Natural killer cell treated with Interleukin-12 subunit alpha and Interleukin-12 subunit beta and Interleukin-15 and Interleukin-18, amount 100 ng/mL, for 72 hours (primary cell): ENCODE measurements at places on chromosomes 16 and 17.

GRCh38 chr17:73013301-73013700 is 79.2 kb downstream of the SLC39A11 start:
- DNase-seq = no peak

DNA sequence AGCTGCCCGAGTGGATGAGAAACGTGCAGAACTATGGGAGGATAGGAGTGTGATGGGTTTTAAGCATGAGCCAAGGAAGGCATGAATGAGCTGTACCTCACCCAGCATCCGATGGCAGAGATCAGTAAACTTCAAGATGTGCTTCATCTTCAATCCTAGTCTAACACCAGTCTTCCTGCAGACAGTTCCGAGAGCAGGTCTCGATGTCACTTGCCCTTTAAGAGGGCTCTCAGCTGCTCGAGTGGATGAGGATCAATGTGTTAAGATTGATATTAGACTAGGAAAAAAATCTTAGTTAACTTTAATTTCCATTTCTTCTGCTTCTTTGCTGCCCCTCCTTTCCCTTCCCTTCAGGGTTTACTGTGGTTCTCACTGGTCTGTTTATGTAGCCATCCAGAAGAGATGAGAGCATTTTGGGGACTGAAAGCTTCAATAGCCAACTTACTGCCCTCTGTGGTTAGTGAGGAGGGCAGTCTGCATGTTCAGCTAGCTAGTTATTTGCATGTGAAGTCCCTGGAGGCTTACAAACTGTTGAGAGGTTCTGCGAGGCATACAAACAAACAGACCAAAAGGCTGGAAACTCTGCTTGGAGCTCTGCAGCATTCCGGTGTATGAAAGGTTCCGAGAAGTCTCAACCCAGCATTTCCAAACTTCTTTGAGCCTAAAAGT is 15.3 kb downstream of the KLHL36 start:
- no peak for DNase-seq

GRCh38 chr16:24999856-25000461 is 15.2 kb downstream of the ARHGAP17 start:
- no peak for DNase-seq

- no peak for DNase-seq
Observed at GRCh38 chr16:31214708-31215286, 878 bp downstream of the TRIM72 start.

DNA sequence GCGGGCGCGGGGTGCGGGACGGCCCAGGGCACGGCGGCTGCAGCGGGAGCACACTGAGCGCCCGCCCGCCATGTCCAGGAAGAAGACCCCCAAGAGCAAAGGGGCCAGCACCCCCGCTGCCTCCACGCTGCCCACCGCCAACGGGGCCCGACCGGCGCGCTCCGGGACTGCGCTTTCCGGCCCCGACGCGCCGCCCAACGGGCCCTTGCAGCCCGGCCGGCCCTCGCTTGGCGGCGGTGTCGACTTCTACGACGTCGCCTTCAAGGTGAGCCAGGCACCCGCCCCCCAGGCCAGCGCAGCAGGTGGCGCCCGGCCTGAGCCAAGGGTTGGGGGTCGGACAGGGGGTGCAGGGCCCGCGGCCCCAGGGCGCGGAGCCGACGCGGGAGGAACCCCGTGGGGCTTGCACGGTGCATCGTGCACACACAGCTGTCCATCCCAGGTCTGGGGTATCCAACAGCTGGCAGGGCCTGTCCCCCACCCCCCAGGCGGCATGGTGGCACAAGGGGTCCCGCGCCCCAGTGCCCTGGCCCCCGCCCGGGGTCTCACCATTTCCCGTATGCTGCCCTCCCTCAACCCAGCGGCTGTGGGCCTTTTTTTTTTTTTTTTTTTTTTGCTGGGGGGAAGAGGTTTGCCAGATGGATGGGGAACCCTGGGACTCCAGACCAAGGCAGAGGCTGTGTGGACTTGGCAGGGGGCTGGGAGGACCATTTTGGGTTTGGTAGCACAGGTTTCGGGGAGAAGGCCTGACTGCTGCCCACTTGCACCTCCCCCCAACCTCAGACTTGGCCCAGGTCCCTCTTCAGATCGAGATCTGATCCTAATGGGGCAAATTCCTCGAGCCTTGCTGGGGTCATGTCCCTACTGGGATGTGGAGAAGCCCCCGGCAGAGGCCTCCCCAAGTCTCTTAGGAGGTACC is 547 bp downstream of the RAB26 start:
- DNase-seq = peak; percentile 58

DNA sequence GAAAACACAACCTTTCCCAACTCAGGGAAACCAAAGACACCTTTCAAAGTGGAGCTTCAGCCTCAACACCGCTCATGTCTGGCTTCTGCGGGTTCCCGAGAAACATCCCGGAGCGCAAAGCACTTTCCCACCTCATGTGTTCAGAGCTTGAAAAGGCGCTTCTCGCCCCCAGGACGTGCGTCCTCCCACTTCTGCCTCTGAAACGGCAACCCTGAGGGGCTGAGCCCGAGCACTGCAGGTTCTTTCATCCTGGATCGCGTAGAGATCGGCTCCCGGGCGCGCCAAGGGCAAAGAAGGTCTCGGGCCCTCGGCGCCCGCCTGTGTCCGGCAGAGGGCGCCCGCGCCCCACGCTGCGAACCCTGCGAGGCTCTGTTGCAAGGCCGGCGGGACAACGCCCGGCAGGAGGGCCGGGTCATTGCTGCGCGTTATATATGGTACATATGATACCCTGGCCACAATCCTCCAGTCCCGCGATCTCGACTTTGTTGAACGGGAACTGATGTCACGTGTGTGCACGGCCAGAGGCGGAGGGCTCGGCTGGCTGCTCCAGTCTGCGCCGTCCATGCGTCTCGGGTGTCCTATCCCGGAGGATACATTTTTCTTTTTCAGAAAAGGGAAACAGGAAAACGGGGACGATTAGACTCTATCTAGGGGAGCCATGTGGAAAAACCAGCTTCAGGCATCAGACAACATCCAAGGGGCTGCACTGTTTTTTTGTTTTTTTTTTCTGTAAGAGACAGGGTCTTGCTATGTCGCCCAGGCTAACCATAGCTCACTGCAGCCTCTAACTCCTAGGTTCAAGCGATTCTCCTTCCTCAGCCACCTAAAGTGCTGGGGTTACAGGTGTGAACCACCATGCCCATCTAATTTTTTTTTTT is 19.1 kb downstream of the COQ7 start:
- peak; percentile 84 for DNase-seq

- DNase-seq = no peak
Observed at GRCh38 chr17:6052926-6053325, 17.3 kb upstream of the WSCD1 start.

DNA sequence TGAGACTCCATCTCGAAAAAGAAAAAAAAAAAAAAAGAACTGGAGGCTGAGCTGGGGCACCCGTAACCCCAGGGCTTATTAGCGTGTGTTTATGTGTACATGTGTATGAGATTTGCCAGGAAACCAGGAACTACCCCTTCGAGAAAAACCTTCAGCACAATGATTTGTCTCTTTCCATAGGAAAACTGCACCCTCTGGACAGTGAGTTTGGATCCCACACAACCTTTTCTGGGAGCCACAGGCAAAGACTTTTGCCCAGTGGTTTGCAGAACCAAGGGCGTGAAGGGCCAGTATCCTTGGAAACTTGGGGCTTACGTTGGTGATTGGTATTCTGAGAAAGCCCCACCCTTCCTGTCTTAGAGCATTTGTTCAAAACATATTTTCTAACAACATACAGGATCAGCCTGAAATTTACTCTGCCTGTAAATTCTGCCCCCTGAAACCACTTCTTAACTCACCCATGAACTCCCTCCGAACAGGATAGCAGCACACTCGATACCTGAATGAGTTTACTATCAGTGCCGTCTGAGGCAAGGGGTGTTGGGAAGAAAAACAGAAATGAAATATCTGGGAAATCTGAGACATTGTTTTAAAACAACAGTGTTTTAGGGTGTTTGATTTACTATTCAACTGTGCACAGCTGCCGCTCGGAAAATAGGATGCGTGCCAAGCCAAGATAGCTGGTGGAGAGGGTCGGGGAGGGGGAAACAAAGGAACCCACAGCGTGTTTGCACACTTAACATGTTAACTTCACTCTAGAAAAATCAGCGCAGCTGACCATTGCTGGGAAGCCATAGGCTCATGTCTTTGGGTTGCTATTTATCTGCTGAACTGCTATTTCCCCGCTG is 40.2 kb upstream of the MAF start:
- DNase-seq = no peak

GRCh38 chr17:61657338-61657737 is 66.3 kb upstream of the NACA2 start:
- DNase-seq = no peak

- no peak for DNase-seq
Observed at GRCh38 chr17:74176546-74177001, 26.9 kb upstream of the RPL38 start.

GRCh38 chr17:2202302-2202995 is 101.1 kb downstream of the SMG6 start:
- DNase-seq = no peak

GRCh38 chr16:31348579-31348978 is 6.4 kb upstream of the ITGAX start:
- peak; percentile 25 for DNase-seq

DNA sequence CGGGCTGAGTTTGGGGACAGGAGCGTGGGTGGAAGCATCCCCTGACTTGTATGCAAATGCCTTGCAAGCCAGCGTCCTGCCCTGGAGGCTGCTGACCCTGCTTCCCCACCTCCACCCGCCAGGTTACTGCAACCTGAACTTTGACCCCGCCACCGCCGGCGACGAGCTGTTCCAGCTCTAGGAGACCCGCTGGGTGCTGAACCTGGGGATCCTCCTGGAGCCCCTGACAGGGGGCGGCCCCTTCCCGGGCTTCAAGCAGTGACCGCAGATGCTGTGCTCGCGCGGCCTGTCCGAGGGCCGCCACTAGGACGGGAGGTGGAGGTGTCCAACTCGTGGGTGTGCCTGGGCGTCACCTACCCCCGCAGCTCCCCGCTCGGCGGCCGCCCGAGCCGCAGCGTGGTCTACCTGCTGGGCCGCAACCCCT is 10.7 kb upstream of the SLC16A5 start:
- no peak for DNase-seq

DNA sequence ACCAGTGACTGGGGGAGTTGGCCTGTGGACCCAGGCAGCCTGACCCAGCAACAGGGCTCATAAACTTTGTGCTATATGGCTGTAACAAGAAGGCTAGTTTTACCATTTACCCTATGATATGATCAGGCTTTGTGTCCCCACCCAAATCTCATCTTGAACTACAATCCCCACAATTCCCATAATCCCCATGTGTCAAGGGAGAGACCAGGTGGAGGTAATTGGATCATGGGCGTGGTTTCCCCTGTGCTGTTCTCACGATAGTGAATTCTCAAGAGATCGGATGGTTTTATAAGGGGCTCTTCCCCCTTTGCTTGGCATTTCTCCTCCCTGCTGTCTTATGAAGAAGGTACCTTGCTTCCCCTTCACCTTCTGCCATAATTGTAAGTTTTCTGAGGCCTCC is 111.2 kb upstream of the NLRP1 start:
- no peak for DNase-seq

GRCh38 chr17:80614332-80615047 is 69.9 kb downstream of the RPTOR start:
- no peak for DNase-seq

DNA sequence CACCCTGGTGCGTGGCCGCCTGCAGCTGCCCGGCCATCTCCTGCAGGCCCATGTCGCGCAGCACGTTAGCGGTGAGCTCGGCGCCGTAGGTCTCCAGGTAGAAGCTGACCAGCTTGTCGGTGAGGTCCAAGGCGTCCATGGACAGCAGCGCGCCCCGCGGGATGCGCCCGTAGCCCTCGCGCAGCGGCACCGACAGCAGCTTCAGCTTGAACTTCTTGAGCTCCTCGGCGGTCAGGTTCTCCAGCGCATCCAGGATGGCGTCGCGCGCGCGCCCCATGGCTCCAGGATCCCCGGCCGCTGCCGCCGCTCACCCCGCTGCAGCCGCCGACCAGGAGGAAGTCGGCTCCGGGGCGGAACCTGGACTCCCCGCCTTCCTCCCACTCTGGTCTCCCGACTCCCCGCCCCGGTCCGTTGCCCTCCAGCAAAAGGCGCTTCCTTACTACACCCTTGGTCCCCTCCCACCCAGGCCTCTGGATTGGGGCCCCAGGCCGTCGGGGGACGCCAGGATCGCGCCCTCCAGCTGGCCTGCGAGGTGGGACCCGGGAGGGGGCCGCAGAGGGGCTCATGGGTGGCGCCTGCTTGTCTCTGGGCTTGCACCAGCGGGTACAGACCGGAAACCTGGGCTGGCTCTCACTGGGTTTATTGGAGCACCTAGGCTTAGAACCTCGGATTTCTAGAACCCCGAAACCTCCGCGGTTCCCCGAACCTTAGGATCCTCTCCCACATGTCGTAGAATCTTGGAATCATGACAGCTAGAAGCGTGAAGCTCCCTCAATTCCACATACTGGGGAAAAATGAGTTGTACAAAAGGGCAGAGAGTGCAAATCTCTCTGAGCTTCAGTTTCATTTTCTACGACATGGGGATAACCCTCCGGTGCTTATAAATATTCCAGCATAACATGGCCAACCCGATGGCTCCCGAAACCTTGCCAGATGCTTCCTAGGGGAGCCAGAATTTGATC is at the start of gene PYCARD:
PYCARD (minus strand) TSS at position 347 of the 962 bp plus-strand sequence; CDS start at position 277, 70 bp downstream.
- DNase-seq = no peak

DNA sequence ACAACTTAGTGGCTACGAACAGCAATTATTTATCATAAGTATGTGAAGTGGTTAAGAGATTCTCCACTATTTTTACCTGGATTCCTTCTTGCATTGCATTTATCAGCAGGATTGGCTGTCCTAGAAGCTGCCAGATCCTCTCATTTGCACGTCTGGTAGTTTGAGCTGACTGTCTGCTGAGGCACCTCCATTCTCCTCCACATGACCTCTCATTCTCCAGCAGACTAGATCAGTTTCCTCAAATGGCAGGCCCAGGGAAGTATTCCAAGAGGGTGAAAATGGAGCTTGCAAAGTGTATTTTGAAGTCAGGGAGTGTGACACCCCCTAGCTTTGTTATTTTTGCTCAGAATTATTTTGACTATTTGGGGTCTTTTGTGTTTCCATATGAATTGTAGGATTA is 870.1 kb downstream of the CDH11 start:
- no peak for DNase-seq

DNA sequence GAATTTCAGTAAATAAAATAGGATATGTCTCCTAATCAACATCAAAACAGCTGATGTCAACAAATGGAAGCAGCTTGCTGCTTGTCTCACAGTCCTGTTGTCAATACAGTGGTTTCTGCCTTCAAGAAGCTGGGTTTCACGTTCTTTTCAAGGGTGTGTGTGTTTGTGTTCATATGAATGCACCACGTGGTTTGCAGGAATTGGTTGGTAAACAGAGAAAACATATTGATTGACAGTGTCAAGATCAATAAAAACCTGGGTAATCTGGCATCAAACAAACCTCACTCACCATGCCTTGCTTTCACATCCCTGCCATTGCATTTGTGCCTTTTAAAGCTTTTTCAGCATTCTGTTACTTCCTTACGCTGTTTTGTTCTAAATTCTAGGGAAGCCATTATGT is 585.7 kb upstream of the CA10 start:
- DNase-seq = no peak

- DNase-seq = no peak
Observed at GRCh38 chr16:61150351-61150750, 885.9 kb downstream of the CDH8 start.
